ENCODE measurements at places on chromosomes 16 and 17.

DNA sequence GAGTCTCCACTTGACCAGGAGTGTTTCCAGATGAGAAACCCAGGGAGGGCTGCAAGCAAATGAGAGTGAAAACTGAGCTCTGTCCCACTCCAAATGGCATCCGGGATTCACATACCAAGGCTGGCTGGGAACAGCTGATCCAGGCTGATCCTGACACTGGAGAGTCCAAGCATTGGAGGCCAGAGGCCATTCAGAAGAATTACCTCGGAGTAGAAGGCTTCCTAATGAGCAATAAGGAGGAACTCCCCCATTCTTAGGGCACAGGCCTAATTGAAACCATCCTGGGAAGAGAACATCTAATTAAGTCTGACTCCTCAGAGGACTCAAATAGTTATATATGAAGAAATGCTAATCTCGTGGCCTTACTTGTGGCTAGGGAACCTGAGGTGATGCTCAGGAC lies 142.8 kb downstream of the PRKCA start:
- DNase-seq: no peak

DNA sequence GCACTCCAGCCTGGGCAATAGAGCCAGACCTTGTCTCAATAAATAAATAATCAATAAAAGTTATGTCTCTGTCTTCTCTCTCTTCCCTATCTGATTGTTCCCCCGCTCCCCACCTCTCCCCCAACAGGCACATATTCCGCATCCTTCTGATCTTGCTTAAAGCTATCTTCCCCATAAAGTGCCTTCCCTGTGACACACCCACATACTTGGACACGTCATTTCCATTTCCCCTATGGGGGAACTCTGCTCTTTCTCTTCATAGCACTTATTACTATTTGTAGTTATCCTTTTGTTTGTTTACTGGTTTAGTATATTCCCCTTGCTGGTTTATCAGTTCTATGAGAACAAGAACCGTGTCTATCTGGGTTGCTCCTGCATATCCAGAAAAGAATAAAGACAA lies 14.9 kb downstream of the MYO1D start:
- no peak for DNase-seq

DNA sequence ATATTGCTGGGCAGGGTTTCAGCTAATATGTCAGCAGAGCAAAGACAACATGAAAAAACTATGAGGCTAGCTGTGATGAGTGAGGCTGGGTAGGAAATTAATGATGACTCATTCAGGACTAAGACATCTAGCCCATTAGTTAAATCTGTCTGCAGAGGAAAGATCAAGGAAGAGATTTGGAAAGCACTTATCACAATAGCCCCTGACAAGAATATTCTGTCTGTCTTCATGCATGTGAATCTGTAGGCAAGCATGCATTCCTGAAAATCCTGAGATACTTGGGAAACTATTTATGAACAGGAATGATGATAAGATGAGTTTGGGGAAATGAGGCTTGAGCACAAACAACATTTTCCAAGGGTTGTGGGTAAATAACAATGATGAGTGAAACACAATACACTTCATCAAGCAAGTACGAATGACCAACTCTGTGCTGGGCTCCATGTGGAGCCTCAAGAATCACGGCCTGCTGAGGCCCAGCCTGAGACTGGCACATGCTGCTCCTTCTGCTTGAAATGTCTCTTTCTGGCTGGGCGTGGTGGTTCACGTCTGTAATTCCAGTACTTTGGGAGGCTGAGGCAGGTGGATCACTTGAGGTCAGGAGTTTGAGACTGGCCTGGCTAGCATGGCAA lies 96.5 kb upstream of the ASIC2 start:
- no peak for DNase-seq

- DNase-seq: no peak
Measured at GRCh38 chr16:54286366-54287130, at the start of gene IRX3. Gene IRX3, minus strand, starts transcription at chr16:54286787. Its CDS starts 737 bp downstream, at chr16:54286050.
